Stimulated activated CD4-positive, alpha-beta T cell treated with anti-CD3 and anti-CD28 coated beads, Interleukin-2, amount 100 ng/mL, for 24 hours (primary cell): ENCODE measurements at places on chromosomes 1 and 21.
A peak's percentile ranks its signal among the peaks of the same experiment; 100 is the strongest.

GRCh38 chr1:31706384-31707058 lies 2.7 kb upstream of the COL16A1 start:
- DNase-seq = no peak

DNA sequence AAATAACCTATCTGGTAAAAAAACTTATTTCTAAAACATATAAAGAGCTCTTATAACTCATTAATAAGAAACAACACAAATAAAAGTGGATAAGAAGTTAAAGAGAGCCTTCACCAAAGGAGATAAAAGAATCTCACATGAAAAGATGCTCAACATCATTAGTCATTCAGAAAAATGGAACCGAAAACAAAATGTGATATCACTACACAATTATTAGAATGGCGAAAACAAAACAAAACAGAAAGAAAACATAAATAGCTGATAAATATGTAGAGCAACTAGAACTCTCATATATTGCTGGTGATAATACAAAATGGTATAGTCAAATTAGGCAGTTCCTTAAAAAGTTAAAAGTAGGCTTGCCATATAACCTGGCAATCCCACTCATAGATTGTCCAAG lies 1109.3 kb downstream of the PLA2G4A start:
- DNase-seq = no peak

- no peak for DNase-seq
These were observed 8.8 kb downstream of the AK5 start for GRCh38 chr1:77290576-77290975.

- DNase-seq = peak; percentile 54
These were observed 7.9 kb upstream of the EDN2 start for GRCh38 chr1:41492341-41492848.

GRCh38 chr1:60583696-60584095 lies 498.7 kb upstream of the NFIA start:
- DNase-seq = no peak

- peak; percentile 84 for DNase-seq
These were observed 360 bp upstream of the PRDX6 start for GRCh38 chr1:173476665-173477285.

GRCh38 chr1:237786066-237786719 lies 104.5 kb downstream of the ZP4 start:
- DNase-seq = no peak

- DNase-seq = no peak
These were observed 30.6 kb upstream of the USP24 start for GRCh38 chr1:55245781-55246180.
